NCI-H226 (cell line): ENCODE measurements at places on chromosomes 13 and 19.
A peak's percentile ranks its signal among the peaks of the same experiment; 100 is the strongest.

GRCh38 chr19:30678168-30678567 lies 306.0 kb downstream of the ZNF536 start:
- DNase-seq, result no peak

DNA sequence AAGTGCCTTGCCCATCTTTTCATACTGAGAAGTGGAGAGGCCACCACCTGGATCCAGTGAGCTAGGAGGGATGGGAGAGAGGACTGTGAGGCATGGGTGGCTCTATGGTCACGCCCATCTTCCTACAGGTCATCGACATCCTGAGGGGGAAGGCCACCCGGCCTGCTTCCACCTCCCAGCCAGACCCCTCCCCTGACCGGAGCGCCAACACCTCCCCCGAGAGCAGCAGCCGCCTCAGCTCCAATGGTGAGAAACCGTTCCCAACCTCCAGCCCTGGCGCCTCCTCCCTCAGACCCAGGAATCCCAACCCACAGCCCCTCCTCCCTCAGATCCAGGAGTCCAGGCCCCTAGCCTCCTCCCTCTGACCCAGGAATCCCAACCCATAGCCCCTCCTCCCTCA lies 10.1 kb downstream of the BCL3 start:
- DNase-seq, result no peak

- DNase-seq, result no peak
These were observed 108.4 kb downstream of the KLF5 start for GRCh38 chr13:73167028-73167820.

- no peak for DNase-seq
These were observed 209.6 kb downstream of the KLF12 start for GRCh38 chr13:73924607-73925006.

DNA sequence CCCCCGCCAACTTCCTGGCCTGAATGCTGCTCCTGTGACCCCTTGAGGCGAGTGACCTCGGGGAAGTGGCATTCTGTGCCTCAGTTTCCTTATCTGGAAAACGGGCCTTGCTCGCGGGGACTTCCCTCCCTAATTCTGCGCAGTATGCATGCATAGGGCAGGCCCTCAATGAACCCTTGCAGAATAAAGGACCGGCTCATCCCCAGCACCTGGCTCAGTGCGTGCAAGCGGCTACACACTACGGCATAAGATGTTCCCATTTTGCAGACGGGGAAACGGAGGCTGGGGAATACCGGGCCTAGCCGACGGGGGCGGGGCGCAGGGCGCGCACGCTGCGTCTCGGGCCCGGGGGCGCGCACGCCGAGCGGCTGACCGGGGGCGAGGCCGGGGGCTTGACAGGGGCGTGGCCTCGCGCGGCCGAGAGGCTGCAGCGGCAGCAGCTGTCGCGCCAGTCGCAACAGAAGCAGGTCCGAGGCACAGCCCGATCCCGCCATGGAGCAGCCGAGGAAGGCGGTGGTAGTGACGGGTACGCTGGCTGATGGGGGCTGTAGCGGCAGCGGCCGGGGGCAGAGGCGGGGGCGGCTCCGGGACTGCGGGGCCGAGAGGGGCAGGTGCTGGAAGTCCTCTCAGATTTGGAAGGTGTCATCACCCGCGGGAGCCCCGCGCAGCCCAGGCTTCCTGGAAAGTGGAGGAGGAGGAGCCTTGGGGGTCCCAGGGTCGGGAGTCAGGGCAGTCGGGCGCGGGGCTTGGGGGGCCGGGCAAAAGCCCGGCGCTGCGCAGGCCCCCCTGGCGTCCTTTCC lies at the start of gene PGPEP1:
Gene PGPEP1 (plus strand): TSS at position 409 of the 800 bp plus-strand sequence. CDS start 84 bp downstream, at position 493.
- DNase-seq, result no peak

- no peak for DNase-seq
These were observed 4.6 kb downstream of the CBARP start for GRCh38 chr19:1233115-1233667.

DNA sequence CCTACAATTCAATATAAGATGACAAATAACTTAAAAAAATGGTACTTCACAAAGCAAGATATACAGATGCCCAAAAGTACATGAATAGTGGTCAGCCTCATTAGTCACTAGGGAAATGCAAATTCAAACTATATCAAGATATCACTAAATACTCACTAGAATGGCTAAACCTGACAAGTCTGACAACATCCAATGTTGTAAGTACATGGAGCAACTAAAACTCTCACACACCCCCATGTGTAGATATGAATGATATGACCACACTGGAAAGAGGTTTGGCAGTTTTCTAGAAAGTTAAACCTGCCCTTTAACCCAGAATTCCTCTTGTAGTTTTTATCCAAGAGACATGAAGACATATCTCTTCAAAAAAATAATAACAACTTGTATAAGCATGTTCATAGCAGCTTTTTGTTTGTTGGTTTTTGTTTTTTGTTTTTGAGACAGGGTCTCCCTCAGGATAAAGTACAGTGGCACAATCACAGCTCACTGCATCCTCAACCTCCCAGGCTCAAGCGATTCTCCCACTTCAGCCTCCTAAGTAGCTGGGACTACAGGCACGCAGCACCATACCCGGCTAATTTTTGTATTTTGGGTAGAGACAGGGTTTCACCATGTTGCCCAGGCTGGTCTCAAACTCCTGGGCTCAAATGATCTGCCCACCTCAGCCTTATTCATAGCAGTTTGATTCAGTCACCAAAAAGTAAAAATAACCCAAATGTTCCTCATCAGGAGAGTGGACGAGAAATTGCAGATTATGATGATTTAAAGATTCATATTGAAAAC lies 55.1 kb downstream of the RFX2 start:
- DNase-seq, result peak; percentile 9

- no peak for DNase-seq
These were observed 33.0 kb upstream of the SEMA6B start for GRCh38 chr19:4592445-4592844.

DNA sequence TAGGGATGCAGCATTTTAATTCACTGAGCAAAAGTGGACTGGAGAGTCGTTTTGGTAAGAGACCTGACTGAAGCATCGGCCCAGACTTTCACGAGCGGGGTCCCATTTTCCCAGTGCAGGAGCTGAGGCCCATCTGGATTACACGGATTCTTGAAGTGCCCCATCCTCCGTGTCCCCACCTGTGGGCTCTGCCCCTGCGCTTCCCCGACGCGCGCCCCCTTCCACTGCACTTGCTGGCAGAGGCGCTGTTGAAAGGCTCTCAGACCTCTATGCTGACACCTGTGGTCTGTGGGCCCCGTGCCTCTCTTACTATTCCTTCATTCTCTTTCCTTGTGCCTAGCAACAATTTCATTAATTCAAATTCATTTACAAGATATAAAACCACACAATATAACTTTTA lies 50.3 kb upstream of the MCF2L start:
- no peak for DNase-seq

- DNase-seq, result no peak
These were observed 124.0 kb upstream of the RNF113B start for GRCh38 chr13:98300956-98301641.

DNA sequence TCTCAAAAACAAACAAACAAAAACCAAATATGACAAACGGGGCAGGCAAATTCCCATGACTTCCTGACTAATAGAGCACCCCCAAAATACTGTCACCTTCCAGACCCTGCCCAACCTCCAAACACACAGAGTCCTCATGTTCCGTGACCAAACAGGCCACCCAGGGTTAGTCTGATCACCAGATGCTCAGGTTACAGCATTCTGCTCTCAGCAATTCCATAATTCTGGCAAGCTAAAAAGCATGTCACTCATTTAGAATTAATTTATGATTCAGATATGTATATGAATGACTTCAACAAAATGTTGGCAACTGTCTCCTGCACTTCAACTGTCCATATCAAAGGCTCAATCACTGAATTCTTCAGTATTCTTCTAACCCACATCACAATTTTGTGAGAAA lies 52.4 kb downstream of the ZIC5 start:
- DNase-seq, result no peak

GRCh38 chr19:2269244-2270156 lies 12.5 kb downstream of the PEAK3 start:
- peak; percentile 90 for DNase-seq

GRCh38 chr13:50167224-50167947 lies 152.1 kb downstream of the KCNRG start:
- DNase-seq, result no peak

DNA sequence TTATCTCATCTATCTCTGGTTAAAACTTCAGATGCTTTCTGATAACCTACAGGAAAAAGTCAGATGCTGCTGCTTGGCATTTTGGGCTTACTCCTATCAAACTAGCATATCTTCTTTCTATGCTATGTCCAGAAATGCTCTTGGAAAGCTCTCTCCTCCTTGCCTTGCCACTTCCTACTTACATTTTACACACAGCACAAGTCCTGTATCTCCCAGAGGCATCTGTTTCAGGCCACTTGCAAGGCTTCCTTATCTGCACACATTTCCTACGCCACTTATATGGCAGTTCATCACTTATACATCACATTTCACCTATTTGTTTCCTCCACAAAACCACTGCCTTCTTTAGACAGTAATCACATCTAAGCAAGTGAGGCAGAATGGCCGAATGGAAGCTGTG lies 220.3 kb downstream of the DNAJC15 start:
- DNase-seq, result no peak

DNA sequence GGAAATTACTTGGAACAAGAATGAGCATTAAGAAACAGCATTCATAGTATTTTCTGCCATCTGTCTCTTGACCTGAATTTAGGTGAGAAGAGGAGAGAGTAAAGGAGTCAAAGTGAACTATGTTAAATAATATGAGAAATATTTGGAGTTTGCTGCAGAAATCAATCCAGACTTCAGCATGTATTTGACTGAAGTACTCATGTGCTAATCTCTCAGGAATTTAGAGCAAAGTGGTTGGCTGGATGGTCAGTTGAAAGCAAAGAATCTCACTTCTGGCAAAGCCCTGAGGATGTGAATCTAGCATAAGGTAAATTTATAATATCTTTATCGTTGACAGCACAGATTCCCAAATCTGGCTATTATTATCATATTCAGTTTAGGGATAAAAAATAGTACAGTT lies 394.3 kb downstream of the PCDH17 start:
- no peak for DNase-seq

DNA sequence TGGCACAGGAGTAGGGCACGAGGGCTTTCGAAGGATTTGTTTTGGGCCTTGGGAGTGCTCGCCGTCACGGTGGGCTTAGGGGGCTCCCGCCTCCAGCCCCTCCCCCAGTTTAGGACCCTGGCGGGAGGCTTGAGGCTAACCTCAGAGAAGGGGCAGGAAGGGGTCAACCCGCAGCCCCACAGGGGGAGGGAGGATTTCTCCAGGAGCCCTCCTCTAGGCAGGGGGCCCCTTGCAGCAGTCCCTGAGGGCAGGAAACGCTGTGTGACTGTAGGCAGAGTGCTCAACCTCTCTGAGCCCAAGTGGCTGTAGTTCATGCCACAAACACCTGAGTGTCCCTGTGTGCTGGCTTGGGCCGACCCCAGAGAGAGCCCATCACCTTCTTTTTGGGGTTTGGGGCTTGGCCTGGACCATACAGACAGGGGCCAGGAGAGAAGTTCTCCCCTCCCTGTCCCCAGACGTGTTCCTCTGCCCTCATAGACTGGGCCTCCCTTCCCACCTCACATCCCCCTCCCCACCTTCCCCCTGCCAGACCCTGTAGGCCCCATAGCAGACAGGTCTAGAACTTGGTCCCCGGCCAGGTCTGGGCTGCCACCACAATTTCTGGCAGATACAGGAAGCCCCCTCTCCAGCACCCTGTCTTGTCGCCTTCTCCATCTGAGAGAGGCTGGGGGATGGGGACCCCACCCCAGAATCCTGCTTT lies 8.1 kb downstream of the ISYNA1 start:
- no peak for DNase-seq

GRCh38 chr19:39704181-39705044 lies at the start of gene LGALS14:
LGALS14 (plus strand) TSS chr19:39704481; CDS start chr19:39704529, 48 bp downstream.
- DNase-seq, result no peak

DNA sequence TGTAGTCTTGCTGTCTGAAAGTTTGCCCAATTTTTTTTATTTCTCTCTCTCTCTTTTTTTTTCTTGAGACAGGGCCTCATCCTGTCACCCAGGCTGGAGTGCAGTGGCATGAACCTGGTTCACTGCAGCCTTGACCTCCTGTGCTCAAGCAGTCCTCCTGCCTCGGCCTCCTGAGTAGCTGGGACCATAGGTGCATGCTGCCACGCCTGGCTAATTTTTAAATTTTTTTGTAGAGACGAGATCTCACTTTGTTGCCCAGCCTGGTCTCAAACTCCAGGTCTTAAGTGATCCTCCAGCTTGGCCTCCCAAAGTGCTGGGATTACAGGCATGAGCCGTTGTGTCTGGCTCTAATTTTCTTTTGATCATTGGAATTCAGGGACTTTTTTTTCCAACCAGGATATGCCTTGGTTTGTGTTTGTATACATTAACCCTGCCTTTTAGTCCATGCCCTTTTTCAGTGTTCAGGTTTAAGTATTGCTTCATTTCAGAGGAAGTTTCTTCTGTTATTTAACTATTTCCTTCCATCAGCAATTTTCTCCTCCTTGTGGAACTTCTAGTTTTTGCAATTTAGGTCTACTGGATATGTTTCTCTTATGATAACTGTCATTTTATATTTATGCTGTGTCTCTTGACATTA lies 201.4 kb downstream of the PCCA start:
- no peak for DNase-seq

DNA sequence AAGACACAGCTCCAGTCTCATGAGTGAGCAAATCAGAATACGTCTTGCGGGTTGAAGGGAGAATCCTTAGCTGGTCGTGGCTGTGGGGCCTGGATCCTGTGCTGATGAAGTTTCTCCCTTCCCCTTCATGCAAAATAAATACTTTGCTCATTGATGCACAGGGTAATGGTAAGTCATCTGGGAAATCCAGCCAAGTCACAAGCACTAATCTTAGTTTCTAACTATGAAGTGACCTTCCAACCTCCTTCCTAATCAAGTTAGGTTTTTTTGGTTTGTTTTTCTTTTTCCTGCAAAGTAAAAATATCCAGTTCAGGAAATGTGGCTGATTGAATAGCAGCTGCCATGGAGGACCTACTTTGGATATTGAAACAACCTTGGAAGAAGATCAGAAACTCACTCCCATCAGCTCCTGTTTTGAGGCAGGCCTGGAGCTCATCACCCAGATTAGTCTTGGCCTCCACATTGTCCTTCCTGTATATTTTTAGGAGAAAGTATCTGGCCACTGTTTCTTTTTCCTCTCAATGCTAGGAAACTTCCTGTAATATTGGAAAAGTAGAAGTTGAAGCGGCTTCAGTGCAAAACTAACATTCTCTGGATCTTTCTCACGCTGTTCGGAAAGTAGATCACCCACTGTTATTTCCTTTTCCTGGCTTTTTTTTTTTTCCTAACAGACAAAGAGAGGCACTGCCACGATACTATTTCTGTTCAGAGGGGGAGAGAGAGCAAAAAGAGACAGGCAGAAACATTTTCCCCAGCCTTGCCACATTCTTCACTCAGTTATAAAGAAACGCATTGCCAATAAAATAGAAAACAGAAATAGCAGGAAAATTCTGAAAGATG lies 12.3 kb upstream of the ARL11 start:
- no peak for DNase-seq

- DNase-seq, result no peak
These were observed 324.8 kb upstream of the PCDH9 start for GRCh38 chr13:67554746-67555452.

- no peak for DNase-seq
These were observed 14.8 kb upstream of the CACNA1A start for GRCh38 chr19:13521066-13521465.

DNA sequence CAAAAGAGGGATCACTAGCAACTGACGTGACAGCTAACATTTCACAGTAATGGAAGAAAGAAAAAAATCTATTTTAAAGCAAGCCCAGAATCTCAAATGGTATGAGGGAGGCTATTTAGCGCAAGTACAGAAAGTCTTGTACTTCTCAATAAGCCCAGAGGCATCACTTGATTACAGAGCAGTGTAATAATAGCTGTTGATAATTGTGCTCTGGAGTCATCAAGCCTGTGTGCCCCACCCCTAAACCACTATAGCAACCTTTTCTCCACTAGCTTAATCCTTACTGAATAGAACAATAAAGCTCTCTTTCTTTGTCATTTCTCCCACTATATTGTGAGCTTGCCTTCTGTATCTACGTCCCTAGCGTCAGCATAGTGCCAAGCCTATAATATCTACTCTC lies 56.6 kb downstream of the FREM2 start:
- no peak for DNase-seq
